ENCODE measurements at places on chromosomes 2 and 18. TPM values are rescaled to one million over a fixed set of nuclear protein-coding genes. Genes with fewer than 3 reads are reported as not detected.
A peak's percentile ranks its signal among the peaks of the same experiment; 100 is the strongest.

The TYMS gene
- 117 TPM for polyA plus RNA-seq

The RNPEPL1 gene
- polyA plus RNA-seq: 29.3 TPM

- no peak for DNase-seq
These were observed 70.1 kb downstream of the NABP1 start for GRCh38 chr2:191748059-191748461.

- DNase-seq: no peak
These were observed 235.0 kb downstream of the LOXHD1 start for GRCh38 chr18:46421973-46422551.

DNA sequence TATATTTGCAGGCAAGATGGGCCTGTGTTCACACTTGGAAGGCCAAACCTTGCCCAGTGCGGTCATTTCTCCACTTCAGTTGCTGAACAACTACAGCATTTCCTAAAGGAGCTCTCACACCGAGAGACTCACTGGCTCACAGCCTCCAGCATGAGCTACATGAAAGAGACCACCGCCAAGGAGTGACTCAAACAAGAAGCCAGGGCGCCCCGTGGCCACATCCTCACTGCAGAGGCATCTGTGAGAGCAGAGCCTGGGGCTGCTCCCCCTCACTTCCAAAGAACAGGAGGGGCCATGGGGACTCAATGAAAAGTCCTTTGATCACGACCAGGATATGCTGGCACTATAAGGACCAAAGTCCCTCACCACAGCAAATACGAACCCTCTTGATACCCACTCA is 50.0 kb downstream of the TMEM163 start:
- DNase-seq: no peak

GRCh38 chr2:98935111-98935770 is 784 bp downstream of the CRACDL start:
- DNase-seq: no peak

DNA sequence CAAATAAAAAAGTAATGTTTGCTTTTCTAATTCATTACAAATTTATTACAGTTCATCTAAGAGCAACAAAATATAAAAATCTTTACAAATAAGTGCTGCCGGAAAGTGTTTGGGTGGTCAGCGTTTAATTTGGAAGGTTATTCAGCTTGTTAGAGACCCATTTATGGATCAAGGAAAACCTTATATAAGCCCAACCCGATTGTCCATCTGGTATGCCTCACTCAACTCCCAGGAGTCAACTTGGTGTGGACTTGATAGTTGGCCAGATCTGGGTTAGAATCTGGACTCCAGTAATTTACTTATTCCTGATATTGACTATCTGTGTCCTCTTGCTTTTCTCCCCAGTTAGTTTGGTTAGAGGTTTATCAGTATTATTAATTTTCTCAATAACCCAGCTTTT is 106.2 kb downstream of the KCTD1 start:
- DNase-seq: no peak

The OSR1 gene
- polyA plus RNA-seq: 7.1 TPM

- no peak for DNase-seq
These were observed 676.1 kb upstream of the CELF4 start for GRCh38 chr18:38241736-38242135.

GRCh38 chr2:207284556-207285472 is 119.1 kb upstream of the KLF7 start:
- no peak for DNase-seq

DNA sequence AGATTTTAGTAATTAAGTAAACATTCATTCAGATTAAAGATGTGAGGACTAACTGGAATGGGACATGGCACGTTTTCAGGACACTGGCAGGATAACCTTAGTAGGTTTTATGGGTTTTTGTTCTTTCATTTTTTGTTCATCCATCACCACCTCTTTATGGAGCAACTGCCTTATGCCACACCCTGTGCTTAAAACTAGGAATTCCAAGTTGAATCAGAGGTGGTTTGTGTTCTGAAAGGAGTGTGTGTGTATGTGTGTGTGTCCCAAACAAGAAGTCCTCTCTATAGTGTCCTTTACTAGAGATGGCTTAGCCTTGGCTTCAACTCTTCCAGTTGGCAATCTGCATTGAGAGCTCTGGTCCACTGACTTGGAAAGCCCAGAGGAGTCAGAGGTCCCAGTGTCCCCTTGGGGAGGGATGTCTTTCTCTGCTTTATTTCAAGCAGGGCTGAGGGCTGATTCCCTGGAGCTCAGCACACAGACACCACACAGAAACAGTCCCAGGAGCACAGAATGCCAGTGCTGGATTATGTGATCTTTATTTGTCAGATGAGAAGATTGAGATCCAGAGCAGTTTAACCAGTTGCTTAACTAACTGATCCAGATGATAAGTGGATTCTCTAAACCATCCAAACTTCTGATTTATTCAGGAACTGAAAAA is 25.2 kb downstream of the RHOB start:
- no peak for DNase-seq

GRCh38 chr2:182391443-182391842 is 35.4 kb downstream of the PDE1A start:
- DNase-seq: no peak

- DNase-seq: peak; percentile 33
These were observed 61.4 kb downstream of the SOS1 start for GRCh38 chr2:39059366-39059952.

The CXCR1 gene
- not detected for polyA plus RNA-seq

DNA sequence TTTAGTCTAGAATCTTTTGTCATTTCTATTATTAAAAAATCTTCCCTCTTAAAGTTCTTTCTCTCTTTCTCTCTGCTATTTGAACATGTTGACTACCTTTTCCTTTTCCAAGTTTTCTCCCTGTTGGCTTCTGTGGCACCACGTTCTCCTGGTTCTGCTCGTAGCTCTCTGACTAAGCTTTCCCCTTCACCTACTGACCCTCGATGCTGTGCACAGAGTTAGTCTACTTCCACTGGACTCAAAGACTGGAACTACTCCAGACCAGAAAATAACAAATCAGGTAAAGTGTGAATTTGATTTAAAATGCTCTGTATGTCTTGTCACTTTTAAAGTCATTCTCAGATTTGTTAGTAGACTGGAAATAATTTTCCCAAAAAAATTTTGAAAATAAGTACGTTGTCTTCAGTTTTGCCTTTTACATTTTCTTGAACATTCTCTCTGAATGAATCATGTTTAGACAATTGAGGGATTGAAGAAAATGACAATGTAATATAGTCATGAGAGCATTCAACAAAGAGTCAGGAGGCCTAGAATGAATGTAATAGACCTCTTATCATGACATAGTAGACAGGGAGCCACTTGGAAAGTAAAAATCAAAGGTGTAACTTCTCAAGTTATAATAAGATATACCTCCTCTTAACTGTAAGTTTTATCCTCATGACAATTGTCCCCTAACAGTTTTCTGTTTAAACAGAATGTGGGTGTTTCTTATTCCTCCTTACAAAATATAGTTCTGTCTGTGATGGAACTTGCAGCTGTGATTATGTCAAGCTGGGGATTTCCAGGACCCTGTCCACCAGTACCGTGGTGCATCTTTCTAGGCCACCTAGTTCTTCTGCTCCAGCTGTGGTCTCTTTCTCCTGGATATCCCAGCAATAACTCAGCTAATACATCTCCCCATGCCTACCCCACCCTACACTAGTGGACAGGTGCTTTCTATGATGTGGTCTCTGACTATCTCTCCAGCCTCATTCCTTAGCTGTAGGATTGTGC is 25.5 kb downstream of the ITPRID2 start:
- DNase-seq: no peak

GRCh38 chr2:128362889-128363228 is 44.2 kb upstream of the HS6ST1 start:
- no peak for DNase-seq

The UGT1A7 gene
- 0.07 TPM for polyA plus RNA-seq

DNA sequence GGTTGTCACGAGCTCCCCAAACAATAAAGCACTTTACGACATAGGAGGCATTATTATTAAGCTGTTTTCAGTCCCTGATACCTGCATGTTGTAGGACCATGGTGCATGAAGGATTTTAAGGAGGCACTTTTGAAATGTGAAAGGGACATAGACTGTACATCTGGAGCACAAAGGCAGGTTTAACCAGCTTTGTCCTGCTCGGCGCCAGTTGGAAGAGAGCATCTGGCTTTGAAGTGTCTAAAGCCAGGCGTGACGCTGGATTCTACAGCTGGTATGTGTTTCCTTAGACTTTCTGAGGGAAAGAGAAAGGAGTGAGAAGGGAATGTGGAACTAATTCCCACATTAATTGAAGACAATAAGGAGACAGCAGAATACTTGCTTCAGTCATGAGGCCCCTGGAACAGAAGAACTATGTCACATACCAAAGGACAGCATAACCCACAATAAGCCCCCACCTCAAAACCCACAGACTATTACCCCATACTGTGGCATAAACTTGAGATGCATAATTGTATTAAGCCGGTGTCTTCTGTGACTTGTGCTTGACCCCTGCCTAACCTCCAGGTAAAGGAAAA is 381.0 kb upstream of the MEX3C start:
- DNase-seq: no peak

The DSG4 gene
- 0.03 TPM for polyA plus RNA-seq

The CRYBA2 gene
- polyA plus RNA-seq: not detected

GRCh38 chr2:831622-832021 is 119.0 kb upstream of the SNTG2 start:
- no peak for DNase-seq

- no peak for DNase-seq
These were observed 487.5 kb downstream of the DLGAP1 start for GRCh38 chr18:3967359-3968180.

The KCNE4 gene
- polyA plus RNA-seq: 14.3 TPM

The VWC2L gene
- polyA plus RNA-seq: 0.10 TPM

- no peak for DNase-seq
These were observed 71.2 kb downstream of the STK25 start for GRCh38 chr2:241437179-241437578.

The SCYGR4 gene
- polyA plus RNA-seq: not detected

DNA sequence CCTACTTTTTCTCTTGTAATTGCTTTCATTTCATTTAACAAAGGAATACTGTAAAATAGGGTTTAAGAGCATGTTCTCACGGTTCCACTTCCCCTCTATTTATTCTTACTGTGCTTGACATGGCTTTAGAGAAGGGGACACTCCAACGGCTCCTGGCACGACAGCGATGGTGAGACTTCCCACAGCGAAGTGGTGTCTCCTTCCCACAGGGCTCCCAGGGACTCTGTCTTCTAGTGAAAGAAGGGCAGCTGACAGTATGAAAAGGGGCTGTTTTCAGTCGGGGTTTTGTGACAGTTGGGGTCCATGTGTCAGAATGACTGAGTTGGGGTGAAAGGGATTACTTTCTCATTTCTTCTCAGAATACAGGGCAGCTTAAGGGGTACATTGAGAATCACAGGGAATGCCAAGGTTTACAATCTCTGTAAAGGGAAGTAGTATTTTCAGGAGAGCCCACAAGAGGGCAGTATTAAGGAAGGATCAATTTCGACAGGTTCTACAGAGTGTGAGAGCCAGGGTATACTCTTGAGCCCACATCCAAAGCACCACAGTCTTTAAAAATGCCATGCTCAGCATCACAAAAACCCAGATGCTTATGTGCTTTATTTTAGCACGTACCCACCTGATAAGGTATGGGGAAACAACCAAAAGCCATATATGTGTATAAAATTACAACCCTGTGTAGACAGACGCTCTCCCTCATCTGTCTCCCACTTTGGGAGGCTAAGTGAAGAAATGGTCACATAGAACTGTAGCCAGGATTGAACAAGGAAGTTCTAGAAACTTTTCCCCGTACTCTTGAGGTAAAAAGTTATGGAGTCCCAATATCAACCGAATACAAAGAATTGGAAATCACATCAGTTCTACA is 31.3 kb upstream of the RAPGEF4 start:
- no peak for DNase-seq

The MEP1B gene
- 0.14 TPM for polyA plus RNA-seq

DNA sequence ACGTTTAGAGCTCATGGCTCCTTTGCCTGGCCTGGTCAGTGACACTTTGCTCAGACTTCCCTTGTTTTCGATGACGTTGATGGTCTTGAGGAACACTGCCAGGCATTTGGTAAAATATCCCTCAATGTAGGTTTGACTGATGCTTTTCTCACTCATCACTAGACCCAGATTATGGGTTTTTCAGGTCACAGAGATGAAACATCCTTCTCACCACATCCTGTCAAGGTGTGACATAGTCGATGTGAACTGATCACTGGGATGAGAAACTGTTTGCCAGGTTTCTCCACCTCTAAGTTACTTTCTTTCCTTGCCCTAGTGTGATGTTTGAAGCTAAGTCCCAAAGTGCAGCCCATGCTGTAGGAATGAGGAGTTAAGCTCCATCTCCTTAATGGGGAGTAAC is 81.5 kb downstream of the AFF3 start:
- DNase-seq: no peak

The RBM44 gene
- polyA plus RNA-seq: 0.90 TPM

The FLACC1 gene
- polyA plus RNA-seq: 2.8 TPM

The ACTG2 gene
- 1.5 TPM for polyA plus RNA-seq

The GAREM1 gene
- polyA plus RNA-seq: 31.2 TPM

- DNase-seq: no peak
These were observed 152.9 kb downstream of the SMAD7 start for GRCh38 chr18:48797841-48798255.

- no peak for DNase-seq
These were observed 871.8 kb downstream of the SLC4A3 start for GRCh38 chr2:220499225-220499624.

DNA sequence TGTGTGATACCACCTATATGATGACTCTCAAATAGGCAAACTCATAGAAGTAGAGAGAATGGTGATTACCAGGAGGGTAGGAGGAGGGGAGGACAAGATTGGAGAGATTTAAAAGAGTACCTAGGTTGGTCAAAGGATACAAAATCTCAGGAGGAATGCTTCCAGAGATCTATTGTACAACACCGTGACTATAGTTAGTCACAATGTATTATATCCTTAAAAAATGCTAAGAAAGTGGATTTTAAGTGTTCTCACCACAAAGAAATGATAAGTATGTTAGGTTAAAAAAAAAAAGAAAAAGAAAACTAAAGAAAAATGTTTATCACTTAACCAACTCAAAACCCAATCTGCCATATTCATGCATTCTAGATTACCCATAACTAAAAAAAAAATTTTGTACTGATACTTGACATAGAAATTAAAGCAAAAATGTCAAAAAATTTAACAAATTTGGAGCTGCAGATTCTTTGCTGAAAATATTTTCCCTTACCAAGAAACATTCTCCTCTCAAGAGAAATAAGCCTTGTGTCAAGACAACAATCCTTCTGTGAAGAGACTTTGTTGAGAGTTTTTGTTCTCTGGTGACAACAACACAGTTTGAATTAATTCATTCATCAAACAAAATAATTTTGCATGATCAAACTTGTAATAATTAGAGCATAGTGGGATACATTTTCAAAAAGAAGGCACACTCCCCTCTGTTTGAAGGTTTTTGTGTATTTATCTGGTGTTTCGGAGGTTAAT is 213.1 kb downstream of the DNER start:
- no peak for DNase-seq

The M1AP gene
- 0.40 TPM for polyA plus RNA-seq

- DNase-seq: no peak
These were observed 999.8 kb upstream of the GYPC start for GRCh38 chr2:125656190-125656589.

The AFF3 gene
- 25.4 TPM for polyA plus RNA-seq

- DNase-seq: no peak
These were observed 86.4 kb upstream of the MAP4K3 start for GRCh38 chr2:39523308-39524044.

- DNase-seq: no peak
These were observed 43.2 kb upstream of the GLS start for GRCh38 chr2:190837420-190837819.

- DNase-seq: no peak
These were observed 1599.7 kb upstream of the ZEB2 start for GRCh38 chr2:146119586-146119985.

The CFAP65 gene
- 0.19 TPM for polyA plus RNA-seq

The TMEM169 gene
- polyA plus RNA-seq: 14.2 TPM
